AML-193 (cell line): ENCODE measurements at places on chromosomes 5 and 9.

DNA sequence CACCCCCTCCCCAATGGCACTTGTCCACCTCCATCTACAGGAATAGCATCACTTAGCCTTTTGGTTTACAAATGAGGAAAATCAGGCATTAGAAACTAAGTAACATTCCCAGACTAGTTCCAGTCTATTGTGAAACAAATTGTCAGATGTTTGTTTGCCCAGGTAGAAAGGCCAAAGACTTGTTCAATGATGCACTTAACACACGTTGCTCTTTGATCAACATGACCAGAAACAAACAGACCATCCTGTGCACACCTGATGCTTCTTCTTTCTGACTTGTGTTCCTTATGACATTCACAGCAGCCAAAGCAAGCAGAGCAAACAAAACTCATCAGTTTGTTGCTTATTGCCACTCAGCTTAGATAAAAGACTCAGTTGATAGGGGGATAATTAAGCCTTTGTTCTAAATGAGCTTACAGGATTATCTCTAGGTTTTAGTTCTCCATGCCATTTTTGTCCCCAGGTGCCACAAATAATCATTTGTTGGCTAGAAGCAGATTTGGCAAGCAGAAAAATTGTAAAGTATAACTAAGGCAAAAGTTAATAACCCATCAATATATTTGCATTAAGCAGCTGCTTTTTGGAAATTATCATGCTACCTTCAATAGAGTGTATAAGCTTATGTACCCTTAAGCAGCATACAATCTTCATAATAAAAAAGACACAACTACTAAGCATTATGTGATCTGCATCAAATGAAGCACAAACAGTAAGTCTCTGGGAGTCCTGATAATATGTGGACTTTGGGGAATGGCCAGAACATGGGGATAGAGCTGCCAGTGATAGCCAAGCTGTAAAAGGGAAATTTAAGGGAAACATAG is 26.3 kb upstream of the FST start:
- DNase-seq = no peak

DNA sequence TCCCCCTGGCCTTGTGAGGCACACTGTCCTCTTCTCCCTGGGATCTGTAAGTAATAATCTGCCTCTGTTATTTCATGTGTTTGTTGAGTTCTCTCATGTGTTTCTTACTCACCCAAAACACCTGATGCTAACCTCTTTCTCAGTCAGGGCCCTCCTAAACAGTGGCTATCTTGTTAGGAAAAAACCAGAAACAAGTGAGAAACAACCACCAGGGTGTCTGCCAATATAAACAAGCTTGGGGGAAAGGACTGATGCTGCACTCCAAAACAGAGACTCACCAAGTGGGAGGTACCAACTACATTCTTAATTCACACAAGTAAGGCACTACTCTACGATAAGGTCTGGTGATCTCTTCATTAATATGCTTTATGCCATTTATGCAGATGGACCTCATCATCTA is 564.4 kb downstream of the SEMA5A start:
- DNase-seq = no peak

DNA sequence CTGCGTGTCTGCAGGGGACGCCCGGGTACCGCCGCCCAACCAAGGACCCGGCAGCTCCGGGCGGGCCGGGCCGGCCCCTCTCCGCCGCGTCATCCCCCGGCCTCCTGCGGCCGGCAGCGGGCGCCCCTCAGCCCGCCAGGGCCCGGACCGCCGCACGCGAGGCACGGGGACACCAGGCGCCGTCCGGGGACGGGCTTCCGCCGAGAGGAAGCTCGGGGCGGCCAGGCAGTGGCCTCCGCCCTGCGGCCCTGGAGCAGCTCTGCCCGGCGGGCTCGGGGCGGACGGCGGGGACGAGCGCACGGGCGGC is 373 bp downstream of the FBXW5 start:
- DNase-seq = no peak

DNA sequence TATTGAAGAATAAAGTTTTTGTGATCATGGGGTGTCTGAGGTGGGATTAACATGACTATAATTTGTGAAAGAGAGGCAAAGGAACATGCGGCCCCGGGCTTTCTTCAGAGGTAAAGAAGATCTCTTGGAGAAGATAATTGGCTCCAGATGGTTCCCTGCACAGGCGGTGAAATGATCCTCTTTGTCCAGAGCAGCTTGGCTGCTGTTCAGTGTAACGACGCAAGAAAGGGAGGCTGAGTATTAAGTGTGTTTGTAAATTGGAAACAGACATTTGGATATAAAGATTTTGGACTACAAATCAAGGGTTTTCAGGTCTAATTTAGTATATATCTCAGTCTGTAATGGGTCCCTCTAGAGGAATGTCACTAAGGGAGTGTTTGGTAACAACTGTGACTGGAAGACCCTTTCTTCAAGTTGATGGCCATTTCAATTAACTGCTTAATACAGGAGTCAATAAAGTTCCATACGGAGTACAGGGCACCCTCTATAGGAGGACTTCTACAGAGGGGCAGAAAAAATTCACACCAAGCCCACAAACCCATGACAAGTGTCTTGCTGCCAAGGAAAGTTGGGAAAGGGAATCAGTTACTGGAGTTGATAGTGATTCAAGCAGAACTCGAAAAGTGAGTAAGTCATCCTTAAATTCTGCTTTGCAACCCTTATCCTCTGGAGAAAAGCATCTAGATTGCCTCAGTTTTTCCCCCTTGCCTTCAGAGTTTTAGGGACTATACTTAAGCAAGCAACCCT is 4.1 kb downstream of the EQTN start:
- DNase-seq = no peak

DNA sequence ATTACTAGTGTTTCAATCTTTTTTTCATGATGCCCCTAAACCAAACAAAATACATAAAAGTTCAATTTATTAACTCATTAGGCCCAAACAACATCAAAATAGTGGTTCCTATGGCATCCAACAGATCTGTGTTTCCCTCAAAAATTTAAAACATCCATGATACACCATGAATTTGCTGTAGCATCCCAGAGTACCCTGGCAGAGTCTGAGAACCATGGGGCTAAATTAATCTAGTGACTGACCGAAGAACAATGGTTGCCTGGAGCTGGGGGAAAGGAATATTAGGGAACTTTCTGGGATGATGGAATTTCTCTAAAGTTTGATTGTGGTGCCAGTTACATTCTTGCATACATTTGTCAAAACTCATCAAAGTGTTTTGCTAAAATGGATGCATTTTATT is 79.5 kb upstream of the TRIO start:
- no peak for DNase-seq

DNA sequence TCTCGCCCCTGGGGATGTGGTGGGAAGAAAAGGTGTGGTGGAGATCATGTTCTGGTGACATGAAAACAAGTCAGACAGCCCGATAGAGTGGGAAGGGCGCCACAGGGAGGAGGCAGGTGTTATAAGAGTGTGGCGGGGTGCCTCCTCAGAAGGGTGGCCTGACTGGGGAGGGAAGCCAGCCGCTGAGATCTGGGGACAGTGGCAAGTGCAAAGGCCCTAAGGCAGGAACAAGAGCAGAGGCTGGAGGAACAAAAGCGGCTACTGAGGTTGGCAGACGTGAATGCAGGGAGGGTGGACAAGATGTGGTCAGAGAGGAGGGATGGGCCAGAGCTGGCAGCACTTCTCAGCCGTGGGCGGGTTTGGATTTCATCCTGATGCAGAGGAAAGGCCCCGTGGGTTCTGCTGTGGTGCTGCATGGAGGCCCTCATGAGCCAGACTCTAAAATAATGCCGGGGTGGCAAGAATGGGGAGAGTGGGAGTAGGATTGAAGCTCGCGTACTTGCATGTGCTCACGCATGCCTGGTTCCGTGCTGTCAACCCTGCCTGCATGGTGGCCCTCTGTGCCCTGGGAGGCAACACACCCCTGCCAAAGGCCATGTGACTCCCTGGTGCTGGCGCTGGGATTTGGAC is 89.2 kb downstream of the MVB12B start:
- no peak for DNase-seq

- no peak for DNase-seq
These were observed 5.5 kb downstream of the EFCAB9 start for GRCh38 chr5:172199446-172199845.

GRCh38 chr5:176447591-176447977 is 601 bp upstream of the FAF2 start:
- no peak for DNase-seq

- no peak for DNase-seq
These were observed 231.2 kb downstream of the EBF1 start for GRCh38 chr5:158868546-158868945.

DNA sequence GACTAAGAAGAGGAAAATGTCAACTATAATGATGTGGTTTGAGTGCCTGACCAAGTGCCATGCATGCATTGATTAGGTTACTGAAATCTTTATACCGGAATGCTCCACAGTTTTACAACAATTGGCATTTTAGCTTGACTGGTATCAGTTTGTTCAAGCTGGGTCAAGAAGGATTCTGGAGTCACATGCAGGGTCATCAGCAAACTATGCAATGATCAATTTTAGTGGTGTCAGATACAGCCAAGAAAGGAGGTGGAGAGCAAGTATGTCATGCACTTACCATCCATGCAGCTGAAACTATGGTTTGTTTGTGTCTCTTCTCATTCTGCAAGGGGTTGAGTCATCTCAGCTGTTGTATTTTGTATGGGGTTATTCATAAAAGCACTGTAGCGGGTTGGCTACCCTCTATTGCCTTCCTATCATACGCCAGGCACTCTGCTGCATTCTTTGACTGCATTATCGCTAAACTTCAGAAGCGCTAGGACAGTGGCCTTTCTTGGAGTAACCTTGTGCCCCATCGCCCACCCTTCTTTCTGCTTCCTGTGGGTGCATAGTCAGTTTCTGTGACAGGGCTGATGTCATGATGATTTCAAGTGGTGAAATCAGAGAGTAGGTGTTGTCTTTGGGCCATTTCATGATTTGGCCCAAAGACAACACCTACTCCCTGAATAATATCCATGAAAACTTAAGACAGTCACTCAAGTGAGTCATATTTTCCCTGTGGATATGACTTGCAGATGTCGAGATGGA is 145.4 kb downstream of the MTX3 start:
- no peak for DNase-seq

- DNase-seq = no peak
These were observed 89.6 kb downstream of the MUSK start for GRCh38 chr9:110758201-110758600.

- DNase-seq = no peak
These were observed 8.1 kb downstream of the PPP3R2 start for GRCh38 chr9:101586651-101587050.

GRCh38 chr9:117783828-117784227 is 79.6 kb downstream of the TLR4 start:
- peak; percentile 61 for DNase-seq

GRCh38 chr5:107739661-107740060 is 68.9 kb upstream of the EFNA5 start:
- DNase-seq = no peak

DNA sequence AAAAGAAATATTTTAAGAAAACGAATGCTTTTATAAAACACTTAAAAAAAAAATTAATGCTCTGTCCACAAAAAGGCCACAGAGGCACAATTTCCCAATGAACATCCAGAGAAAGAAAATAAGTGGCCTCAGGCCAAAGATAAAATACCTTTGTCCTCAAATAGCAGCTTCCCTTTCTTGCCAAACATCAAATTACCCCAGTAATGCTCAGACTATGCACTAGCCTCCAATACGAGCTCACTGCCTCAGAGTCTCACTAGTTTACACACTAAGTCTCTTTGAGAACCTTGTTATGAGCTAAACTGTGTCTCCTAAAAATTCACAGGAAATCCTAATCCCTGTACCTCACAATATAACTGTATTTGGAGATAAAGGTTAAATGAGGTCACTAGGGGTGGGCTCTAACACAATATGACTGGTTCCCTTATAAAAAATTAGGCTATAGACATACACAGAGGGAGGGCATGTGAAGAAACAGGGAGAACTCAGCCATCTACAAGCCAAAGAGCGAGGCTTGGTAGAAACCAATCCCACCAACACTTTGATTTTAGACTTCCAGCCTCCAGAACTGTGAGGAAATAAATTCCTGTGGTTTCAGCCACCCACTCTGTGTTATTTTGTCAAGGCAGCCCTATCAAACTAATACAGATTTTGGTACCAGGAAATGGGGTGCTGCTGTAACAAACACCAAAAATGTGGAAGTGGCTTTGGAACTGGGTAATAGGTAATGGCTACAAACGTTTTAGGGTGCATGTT is 4.4 kb downstream of the MPDZ start:
- no peak for DNase-seq

DNA sequence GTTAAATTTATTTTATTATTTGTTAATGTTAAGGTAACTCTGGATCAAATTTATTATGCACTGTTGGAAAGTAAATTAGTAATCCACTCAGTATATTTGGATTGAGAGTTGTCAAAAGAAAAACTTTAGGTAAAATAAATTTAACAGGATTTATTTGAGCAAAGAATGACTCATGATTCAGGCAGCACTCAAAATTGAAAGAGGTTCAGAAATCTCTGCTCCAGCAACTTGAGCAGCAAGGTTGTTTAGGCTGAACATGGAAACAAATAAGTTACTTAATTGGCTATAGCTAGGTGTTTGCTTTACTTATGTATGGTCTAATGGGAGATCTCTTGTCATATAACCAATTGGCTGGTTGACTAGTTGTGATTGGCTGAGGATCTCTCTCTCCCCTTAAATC is 296.2 kb upstream of the EDIL3 start:
- no peak for DNase-seq

GRCh38 chr9:136710543-136710942 is 1.8 kb upstream of the DIPK1B start:
- DNase-seq = no peak

DNA sequence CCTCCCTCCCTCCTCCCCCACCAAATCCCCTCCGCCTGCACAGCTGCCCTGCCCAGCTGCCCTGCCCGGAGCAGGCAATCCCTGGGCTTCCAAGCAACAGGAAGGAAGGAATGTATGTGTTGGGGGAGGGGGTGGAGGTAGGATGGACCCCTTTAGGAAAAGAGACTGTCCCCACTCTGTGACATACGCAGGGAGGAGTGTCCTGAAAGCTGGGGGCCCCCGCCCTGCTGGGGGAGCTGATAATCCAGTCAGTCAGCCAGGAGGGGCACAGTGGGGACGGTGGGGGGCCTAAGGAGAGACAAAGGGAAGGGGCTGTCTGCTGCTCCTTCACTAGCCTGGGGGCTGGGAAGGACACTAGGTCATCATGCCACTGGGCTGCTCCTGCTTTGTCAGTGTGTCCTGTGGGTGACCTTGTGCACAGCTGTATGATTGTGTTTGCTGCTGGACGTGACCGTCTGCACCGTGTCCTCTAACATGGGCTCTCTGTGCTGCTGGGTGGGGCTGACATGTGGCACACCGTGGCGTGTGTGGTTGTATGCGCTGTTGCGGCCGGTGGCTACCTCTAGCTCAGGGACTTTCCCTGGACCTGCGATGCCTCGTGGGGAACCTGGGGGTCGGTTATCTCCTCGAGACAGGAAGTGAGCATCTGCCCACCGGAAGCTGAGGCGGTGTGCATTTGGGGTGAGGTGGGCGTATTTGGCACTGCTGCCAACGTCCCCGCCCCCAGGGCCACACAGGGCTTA is 3.0 kb downstream of the N4BP3 start:
- no peak for DNase-seq

GRCh38 chr9:7153566-7153965 is 395.8 kb downstream of the KDM4C start:
- DNase-seq = no peak

GRCh38 chr5:103090791-103091190 is 29.1 kb downstream of the GIN1 start:
- no peak for DNase-seq
